ENCODE measurements at places on chromosomes 11 and 22. TPM values are rescaled to one million over a fixed set of nuclear protein-coding genes. Genes with fewer than 3 reads are reported as not detected.

The CDC42BPG gene
- polyA plus RNA-seq = 0.15 TPM

The GAL3ST3 gene
- polyA plus RNA-seq = not detected

The CCT8L2 gene
- polyA plus RNA-seq = not detected

The PGA5 gene
- not detected for polyA plus RNA-seq

The BDNF gene
- polyA plus RNA-seq = not detected

The HPX gene
- polyA plus RNA-seq = 0.46 TPM

The C2CD2L gene
- 5.6 TPM for polyA plus RNA-seq

The LMO1 gene
- polyA plus RNA-seq = not detected

The TMEM86A gene
- 0.56 TPM for polyA plus RNA-seq

The CRYBB2 gene
- not detected for polyA plus RNA-seq

The C11orf24 gene
- polyA plus RNA-seq = 40.5 TPM

The MS4A6E gene
- polyA plus RNA-seq = not detected
